ENCODE measurements at places on chromosomes 16 and 17.
A peak's percentile ranks its signal among the peaks of the same experiment; 100 is the strongest.

DNA sequence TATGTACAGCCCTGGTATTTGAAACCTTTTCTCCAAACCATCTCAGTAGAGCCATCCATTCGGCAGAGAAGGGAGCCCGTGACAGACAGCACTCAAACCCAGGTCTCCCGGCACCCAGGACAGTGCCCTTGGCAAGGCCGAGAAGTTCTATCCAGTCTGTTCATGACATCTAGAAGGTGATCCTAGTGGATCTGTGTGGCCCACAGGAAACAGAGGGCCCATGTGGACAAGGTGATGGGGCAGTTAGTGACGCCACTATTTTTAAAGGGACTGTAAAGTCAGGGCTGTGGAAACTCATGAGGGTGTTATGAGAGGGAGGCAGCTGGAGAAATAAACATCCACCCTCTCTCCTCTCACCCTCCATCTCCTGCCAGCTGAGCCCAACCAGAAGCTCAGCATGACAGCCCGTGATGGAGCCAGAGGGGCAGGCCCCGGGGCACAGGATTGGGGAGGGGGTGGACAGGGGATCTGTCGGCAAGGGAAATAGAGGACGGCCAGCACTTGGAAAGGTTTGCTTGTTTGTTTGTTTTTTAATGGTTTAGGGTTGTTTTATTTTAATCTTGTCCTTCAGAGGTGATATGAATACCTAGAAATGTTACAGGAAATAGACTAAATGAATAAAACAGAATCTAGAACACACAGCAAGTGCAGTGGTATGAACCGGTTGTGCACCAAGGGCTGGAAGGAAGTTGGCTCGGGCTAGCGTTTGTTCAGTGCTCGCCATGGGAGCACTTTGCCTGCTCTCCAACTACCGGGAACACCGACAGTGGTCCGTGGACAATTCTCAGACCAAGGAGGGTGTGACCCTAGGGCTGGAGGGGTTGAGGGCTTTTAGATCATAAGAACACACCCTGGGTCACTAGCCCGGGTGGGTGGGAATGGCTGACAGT, 17.1 kb downstream of the MYLK3 start:
- DNase-seq: no peak

DNA sequence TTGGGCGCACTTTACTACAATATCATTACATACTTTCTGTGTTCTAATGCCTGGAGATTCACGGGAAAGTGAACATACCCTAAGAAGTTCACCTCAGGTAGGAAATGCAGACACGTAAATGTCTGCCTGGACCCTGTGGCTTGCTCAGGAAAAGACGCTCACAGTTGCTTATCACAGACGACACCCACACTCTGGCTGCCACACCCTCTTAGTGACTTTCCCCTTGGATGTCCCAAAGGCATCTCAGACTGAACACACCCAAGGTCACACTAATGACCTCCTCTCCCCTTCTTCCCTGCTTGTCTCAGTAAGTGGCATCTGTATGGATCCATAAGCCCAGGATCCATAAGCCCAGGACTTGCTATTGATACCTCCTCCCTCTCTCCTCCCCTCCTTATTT, 32.6 kb downstream of the CDRT15 start:
- no peak for DNase-seq

DNA sequence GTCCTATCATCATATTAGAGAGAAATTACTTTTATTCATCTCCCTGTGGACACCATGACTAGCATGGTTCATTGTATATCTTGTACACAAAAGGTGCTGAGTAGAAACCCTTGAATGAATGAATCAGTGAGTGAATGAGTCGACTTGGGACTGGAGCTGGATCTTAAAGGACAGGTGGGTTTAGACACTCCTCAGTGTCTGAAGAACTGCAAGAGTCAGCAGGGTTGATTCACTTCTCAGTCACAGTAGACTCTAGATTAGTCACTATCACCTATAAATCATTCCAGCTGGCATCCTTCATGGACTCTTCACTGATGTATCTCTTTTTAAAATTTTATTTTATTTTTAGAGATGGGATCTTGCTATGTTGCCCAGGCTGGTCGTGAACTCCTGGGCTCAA, 30.1 kb upstream of the PMFBP1 start:
- DNase-seq: no peak

DNA sequence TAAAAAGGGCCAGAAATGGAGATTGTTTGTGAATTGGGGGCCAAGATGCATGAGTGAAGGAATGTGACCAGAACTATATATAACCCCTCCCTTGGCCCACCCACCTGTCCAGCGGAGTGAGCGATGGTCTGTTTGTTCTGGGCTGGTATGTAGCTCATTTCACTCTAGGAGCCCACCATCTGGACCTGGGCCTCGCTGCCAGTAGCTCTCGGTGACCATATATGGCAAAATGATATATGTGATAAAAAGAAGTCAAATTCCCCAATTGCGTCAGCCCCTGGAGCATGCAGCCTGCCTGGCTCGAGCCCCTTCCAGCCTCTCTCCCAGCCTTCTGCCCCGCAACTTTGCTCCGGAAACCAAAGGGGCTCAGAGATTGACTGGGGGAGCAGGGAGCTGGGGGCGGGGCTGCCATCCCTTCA, 47.3 kb downstream of the CCDC42 start:
- peak; percentile 96 for DNase-seq

DNA sequence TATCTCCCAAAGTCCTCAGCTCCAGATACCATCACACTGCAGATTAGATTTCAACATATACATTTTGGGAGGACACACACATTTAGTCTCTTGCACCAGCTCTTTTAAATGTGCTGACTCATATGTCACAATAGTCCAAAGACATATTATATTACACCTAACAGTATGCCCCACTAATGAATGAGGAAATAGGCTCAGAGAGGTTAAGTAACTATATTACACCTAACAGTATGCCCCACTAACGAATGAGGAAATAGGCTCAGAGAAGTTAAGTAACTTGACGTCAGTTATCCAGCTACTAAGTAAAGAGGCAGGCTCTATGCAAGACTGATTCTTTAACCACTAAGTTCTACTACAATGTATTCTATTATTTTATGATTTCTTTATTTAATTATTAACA, 9.7 kb downstream of the IRX6 start:
- no peak for DNase-seq

- no peak for DNase-seq
Observed at GRCh38 chr17:70205401-70205800, 36.1 kb downstream of the KCNJ2 start.

- DNase-seq: no peak
Observed at GRCh38 chr16:75983296-75983695, 257.0 kb upstream of the CPHXL start.

GRCh38 chr16:86219655-86220445, 290.5 kb upstream of the FOXF1 start:
- DNase-seq: no peak

- DNase-seq: no peak
Observed at GRCh38 chr17:45246861-45247428, 14.9 kb downstream of the SPATA32 start.

DNA sequence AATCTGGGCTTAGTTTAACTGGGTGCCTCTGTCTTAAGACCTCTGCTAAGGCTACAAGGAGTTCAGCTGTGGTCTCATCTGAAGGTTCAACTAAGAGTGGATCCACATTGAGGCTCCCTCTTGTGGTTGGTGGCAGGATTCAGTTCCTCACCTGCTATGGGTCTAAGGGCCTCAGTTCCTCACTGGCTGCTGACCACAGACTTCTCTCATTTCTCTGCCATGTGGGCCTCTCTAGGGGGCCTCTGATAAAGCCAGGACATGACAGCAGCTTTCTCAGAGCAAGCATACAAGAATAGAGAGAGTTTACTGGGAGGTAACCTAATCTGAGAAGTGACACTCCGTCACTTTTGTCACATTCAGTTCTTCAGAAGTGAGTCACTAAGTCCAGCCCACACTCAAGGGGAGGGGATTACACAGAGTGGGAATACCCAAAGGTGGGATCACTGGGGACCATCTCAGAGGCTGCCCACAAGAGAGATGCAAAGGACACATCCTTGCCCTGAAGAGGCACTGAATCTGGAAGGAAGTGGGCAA, 19.2 kb upstream of the ABAT start:
- DNase-seq: peak; percentile 39

- DNase-seq: no peak
Observed at GRCh38 chr17:27733773-27734172, 66.6 kb downstream of the NOS2 start.

DNA sequence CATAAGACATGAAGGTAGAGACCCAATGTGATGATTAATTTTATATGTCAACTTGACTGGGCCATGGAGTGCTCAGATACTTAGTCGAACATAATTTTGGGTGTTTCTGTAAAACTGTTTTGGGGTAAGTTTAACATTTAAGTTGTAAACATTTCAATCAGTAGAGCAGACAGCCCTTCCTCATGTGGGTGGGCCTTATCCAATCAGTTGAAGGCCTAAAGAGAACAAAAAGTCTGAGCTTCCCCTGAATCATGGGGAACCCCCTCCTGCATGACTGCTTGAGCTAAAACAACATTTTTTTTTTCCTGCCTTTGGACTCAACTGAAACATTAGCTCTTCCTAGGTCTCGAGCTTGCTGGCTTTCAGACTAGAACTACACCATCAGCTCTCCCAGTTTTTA, 327.3 kb upstream of the SOX9 start:
- no peak for DNase-seq

DNA sequence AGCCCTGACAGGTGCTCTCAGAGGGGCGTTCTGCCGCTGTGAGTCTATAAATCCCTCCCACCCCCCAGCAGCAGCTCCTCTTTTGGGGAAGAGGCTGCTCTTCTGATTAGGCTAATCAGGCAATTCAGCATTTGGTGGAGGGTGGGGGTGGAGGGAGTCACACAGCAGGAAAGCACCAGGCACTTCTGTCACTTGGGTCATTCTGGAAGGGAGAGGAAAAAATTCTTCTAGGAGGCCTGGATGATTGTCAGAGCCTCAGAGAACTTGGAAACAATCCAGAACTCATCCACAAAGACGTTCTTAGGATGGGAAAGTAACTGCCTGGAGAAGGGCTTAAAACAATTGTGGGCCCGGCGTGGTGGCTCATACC, 7.3 kb upstream of the SSTR2 start:
- DNase-seq: no peak

- peak; percentile 22 for DNase-seq
Observed at GRCh38 chr16:67236563-67237395, 9.8 kb downstream of the TMEM208 start.

DNA sequence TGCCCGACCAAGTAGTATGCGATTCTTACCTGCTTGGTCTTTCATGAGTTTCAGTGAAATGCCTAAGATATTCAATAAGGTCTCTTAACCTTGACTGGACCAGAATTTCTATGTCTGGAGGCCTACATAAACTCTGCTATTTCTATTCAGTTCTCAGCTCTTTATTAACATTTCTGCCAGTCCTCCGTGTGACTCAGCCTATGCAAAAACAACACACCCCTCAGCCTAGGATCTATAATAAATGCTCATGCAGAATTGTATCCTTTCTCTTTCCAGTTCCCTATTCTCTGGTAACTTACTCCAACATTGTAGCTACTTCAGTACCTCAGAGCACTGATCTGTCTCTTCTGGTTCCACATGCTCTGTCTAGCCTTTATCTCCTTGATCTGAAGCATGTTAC, 1507.4 kb downstream of the CDH11 start:
- no peak for DNase-seq

GRCh38 chr17:73096866-73097265, 4.4 kb upstream of the SLC39A11 start:
- DNase-seq: peak; percentile 18

DNA sequence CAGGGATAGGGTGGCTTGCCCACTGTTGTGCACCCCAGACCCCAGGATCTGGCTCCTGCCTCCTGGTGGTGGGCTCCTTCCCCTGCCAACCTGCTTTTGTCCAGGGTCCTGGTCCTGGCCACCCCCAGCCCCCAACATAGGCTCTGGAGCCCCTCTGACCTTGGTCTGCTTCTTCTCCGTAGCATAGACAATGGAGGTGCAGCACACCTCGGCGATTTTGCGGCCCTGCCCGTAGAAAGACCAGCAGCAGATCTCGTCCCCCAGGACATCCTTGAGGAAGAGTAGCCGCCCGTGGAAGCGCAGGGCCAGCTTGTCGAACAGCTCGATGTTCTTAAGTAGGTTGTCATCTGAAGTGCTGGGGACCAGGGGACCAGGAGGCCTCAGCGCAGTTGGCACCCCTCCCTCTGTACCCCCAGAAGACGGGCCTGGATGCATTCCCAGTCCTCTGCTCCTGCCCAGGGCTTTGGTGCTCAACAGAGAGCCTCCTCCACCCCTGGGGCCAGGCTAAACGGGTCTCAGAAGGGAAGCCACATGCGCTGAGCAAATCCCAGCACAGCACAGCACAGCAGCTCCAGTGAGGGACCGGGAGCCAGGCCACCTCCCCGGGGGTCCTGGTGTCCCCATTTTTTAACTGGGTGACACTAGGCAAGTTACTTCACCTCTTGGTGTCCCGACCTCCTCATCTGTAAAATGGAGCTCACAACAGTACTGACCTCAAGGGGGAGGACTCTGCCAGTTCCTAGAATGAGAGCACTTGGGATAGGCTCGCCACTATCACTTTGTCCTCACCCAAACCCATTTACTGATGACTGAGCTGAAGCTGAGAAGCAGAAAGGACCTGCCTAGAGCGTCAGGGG, 10.8 kb downstream of the ASPHD1 start:
- no peak for DNase-seq

- no peak for DNase-seq
Observed at GRCh38 chr17:37829592-37830123, 84.8 kb upstream of the HNF1B start.

DNA sequence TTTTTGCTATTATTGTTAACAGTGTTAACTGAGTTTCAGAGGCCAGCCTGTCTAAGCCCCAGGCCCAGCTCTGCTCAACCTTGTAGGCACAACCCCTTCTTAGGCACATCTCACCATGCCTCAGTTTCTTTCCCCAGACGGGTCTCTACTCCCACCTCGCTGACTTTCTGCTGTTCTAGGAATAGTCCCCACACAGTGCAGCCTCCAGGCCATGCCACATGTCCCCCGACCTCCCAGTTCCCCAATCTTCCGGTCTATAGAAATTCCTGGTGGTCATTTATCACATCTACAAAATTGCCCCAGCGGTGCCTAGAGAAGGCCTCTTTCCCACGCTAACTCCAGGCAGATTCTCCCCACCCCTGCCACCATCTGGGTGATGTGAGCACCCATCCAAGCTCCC, 34.8 kb downstream of the ADGRG5 start:
- no peak for DNase-seq

- DNase-seq: no peak
Observed at GRCh38 chr16:9013508-9013864, 49.8 kb upstream of the USP7 start.

GRCh38 chr16:4699046-4699556, 5.7 kb downstream of the NUDT16L1 start:
- DNase-seq: no peak

GRCh38 chr16:14418795-14419225, 211.2 kb downstream of the PARN start:
- peak; percentile 33 for DNase-seq

DNA sequence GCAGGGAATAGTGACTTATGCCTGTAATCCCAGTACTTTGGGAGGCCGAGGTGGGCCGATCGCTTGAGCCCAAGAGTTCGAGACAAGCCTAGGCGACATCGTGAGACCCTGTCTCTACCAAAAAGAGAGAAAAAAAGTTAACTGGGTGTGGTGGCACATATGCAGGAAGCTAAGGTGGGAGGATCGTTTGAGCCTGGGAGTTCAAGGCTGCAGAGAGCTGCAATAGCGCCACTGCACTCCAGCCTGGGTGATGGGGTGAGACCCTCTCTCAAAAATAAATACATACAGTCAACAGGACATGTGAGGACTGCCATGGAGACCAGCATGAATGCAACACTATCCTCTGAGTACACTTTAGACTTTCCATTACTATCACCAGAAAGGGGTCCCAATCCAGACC, 15.4 kb upstream of the ST6GALNAC2 start:
- no peak for DNase-seq

Measured in fibroblast of the aortic adventitia (primary cell).